Mammary epithelial cell (primary cell): ENCODE measurements at places on chromosomes 2 and 18.

DNA sequence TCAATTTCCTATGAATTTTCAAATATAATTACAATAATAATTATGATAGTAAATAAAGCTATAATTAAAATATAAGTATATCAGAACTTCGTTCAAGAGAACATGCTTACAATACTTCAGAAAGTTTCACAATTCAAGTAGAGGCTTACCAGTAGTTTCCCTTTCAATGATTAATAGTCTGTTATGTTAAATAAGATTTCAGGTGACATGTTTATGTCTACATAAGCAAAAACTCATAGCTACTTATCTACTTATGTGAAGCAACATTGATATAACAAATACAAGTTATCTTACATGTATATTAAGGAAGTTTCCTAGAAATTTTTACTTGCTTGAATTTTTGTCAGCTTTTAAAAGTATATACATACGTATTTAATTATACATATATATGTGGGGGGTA lies 4.5 kb upstream of the COL3A1 start:
- no peak for DNase-seq

GRCh38 chr2:19881221-19881907 lies 20.4 kb downstream of the TTC32 start:
- DNase-seq = no peak

DNA sequence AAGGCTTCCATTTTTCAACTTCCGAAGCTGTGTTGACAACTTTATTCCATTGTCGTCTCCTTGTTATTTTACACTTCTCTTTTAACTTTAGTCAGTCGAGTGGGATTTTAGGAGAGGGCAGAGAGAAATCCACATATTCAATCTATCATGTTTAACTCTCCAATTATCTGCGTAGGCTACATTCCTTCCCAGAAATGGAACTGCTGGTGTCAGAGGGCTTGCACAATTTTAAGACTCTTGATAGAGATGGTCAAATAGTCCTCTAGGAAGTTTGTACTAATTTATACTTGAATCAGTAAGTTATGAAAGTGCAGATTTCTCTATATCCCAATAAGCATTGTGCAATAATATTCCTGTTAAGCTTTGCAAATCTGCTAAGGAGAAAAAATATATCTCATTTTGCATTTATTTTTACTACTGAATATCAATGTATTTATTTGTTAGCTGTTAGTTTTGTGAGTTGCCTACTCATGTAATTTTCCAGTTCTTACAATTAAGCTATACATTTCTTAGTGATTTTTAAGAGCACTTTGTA lies 95.6 kb downstream of the CYP26B1 start:
- no peak for DNase-seq

DNA sequence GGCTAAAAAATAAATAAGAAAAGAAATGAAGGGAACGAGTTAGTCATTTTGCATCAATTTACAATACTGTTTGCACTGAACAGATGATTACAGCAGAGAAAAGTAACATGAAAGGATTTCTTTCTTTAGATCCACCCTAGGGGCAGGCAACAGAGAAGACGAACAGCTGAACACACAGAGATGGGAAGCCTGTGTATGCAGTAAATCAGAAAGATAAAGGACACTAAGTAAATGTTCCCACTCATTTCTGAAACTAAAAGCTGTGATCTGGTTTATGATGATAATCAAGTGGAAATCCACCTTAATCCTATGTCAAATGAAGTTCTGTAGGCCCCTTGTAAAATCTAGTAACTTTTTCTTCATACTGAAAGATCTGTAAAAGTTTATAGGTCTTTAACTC lies 54.2 kb downstream of the AKAIN1 start:
- DNase-seq = no peak

DNA sequence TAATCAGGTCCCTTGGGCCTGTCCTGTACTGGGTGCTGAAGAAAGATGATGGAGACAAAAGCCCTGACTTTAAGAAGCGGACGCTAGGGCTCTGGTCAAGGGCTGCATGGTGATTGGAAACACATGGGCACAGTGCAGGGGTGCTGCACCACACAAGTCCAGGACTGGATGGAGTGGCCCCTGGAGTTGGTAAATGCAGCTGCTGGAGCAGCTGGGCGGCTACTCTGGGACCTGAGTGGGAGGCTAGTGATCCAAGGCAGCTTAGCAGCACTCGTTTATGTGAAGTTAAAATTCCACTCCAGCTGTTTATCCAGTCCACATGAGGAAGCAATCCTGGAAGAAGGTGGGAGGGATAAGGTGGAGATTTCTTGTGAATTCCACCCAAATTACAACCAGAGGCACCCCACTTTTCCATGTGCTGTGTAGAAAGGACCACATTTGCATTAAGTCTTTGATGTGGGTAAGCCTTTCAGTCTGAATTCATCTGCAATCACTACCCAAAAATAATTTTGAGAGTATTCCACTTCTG lies 24.9 kb downstream of the MERTK start:
- no peak for DNase-seq

DNA sequence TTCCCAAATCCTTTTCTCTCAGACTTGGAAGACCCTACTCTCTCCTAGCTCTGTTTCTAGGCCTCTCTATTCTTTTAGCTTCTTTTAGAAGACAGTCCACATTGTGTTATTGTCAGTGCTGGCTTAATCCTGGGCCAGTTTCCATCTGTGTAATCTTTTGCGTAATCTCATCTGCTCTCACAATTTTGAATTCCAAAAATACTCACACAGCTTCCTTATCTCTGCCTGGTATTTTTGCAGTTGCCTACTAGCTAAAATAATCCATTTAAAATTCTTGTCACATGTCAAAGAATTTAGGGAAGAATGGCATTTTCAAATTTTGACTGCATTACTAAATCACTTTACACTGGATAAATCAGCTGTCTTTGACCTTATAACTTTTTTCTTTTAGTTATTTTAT lies 200.6 kb upstream of the MEX3C start:
- DNase-seq = no peak

DNA sequence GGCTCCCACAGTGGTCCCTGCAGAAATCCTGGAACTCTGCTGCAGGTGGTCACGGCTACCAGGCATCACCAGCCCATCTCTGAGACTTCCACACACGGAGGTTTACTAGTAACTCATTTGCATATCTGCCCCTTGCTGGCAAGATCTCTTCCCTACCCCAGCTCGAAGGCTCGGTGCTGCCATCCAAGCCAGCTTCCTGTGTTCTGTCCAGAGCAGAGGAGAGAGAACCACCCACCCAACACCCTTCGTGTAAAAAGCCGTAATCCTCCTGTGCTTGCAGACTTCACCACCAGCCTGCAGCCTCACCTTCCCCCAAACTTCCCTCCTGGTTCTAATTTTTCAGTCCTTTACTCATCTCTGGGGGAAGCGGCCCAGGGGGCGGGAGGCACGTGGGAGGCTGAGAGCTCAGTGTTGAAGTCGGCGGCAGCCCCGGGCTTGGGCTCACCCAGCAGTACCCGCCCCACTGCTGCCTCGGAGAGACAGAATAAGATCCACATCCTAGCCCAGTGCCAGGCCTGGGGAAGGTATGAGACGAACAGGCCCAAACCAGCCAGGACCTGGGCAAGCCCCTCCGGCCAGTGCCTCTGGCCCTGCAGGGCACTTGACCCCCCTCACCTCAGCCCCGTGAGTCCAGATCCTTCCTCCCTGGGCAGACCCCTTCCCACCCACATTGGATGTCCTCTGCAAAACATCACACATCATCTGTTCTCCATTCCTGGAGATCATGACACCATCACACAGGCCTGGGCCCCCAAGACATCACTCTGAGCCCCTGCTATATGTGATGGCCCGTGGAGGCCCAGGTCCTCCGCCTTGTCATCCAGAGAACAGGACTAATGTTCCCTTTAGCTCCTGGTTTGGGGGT lies 145.8 kb upstream of the ID2 start:
- DNase-seq = no peak

GRCh38 chr18:38933910-38934510 lies 1368.4 kb upstream of the CELF4 start:
- DNase-seq = peak; percentile 10

- peak; percentile 32 for DNase-seq
These were observed at the start of gene BCL2 for GRCh38 chr18:63319383-63320122. Gene BCL2, minus strand, starts transcription at chr18:63319769.

GRCh38 chr2:72083751-72084583 lies 63.7 kb downstream of the CYP26B1 start:
- peak; percentile 8 for DNase-seq

GRCh38 chr2:60873381-60873780 lies 8.0 kb upstream of the REL start:
- DNase-seq = no peak

GRCh38 chr2:40251137-40251536 lies 200.8 kb downstream of the SLC8A1 start:
- DNase-seq = no peak

- no peak for DNase-seq
These were observed 16.4 kb upstream of the CD28 start for GRCh38 chr2:203690117-203690431.
